Stimulated activated CD8-positive, alpha-beta memory T cell treated with anti-CD3 and anti-CD28 coated beads, Interleukin-2, amount 100 ng/mL, for 48 hours (primary cell): ENCODE measurements at places on chromosomes 6 and 20.

GRCh38 chr6:62974452-62974851 is 236.8 kb upstream of the FKBP1C start:
- DNase-seq = no peak

DNA sequence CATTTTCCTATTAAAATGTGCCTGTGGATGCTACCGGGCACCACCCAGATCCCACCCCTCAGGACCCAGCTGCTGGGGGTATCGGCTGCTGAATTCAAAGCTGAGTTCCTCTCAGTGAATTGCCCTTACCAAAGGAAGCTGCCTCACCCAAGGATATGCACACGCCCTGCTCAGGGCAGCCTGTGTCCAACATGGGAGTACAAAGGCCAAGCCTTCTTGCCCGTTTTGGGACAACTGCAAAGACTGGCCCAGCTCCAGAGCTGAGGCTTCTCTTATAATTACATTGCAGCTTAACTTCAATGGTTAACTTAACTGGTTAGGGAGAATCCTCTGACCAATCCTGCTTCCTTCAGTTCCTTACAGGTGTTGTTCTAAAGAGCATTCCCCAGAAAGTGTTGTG is 19.8 kb upstream of the FANCE start:
- no peak for DNase-seq

- DNase-seq = no peak
Measured at GRCh38 chr6:12528581-12529363, 187.8 kb upstream of the PHACTR1 start.

DNA sequence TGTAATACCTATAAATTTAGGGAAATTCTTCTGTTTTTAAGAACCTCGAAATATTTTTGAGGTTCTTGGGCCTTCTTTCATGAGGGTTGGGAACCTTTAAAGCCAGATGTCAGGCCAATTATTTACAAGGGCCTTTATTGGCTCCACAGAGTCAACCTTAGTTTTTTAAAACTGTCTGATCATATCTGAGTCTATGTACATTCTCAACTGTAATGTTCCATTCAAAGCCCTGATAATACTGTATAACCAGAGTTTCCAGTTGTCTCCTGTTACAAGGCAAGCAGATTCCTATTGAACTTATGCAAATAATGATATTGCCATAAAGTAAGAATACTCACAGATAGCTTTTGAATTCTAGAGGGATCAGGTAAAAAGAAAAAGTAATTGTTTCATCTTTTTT is 545.5 kb downstream of the EPM2A start:
- no peak for DNase-seq

DNA sequence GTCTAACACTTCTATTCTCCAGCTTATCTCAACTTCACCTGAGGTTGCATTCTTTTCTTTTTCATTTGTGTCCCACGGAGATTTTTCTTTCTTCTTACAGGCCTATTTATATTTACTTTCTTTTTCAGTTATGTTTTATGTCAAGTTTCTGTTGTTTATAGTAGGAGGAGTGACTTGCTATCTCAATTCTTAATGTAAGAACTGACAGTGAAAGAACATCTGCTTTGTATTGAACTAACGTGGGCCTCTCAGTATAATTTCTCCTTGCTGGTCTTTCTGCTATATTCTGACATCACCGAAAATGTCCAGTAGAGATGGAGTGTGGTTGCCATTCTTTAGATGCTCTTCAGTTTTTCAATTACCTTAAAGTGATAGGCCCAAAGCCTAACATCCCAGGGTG is 521.7 kb downstream of the EPM2A start:
- no peak for DNase-seq

GRCh38 chr6:167787896-167788562 is 38.7 kb upstream of the AFDN start:
- no peak for DNase-seq

DNA sequence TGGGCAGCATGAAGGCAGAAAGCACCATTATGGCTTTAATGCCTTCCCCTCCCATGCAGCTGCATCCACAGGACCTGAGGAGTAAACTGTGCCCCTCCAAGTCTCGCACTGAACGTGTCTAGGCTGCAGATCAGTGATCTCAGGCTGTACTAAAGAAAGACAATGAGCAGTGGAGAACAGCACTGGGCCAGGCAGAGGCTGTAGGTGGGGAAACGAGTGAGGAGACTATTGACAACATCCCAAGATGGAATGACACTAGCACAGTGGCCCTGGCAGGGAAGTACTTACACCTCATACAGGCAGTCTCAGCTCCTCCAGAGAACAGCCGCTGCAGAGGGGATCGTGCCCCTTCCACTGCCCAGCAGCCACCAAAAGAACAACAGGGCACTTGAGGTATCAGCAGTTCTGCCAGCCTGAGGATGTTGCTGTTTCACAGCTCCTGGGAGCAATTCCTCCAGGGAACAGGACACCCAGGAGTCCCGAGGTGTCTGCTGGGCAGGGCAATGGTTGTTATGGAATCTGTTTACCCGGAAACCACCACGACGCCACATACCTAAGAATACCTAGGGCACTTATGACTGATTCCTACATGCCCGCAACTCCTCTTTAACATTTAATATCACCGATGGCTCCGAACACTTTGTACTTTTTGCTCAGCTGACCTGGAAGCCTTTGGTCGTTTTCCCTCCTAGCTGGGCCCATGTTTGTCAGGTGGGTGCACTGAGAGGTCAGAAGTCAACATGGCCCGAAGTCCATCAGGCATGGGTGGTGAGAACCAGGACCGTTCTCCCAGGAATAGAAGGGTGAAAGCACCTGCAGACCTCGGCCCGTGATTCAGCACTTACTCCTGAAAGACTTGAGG is 79.1 kb downstream of the SLC22A23 start:
- DNase-seq = no peak
